ENCODE measurements at places on chromosomes 4 and X.

DNA sequence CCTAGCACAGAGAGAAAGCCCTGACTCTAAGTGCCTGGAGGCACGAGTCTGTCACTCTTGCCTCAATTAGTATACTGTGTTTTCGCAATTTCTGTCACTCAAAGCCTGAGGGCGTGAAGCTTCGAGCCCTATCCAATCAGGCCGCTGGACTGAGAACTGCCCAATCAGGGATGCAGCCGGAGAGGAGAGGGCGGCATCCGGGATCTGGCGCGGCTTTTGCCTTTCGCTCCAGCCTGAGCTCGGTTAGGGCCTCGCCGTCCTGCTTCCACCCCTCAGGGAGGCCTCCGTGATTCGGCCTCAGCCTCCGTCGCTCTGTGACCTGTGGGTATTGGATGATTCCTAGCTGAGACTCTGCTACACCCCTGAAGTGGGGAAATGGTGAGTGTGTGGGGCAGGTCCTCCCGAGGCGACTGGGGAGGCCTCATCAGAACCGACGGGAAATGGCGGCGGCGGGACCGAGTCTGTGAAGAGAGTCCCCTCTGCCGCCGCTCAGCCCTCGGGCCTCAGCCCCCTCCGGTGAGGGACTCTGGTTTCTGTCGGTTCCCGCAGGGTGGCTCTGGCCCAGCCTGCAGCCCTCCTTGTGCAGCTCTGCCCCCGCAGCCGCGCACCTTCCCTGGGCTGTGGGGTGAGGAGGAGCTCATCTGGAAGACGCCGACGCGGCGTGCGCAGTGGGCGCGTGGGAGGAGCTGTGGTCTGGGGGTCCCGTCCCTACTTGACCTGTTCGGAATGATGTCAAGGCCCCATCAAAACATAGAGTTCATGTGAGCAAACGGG, 48.5 kb downstream of the ZNF141 start:
- no peak for DNase-seq

- no peak for DNase-seq
These were observed 16.1 kb downstream of the MSMO1 start for GRCh38 chr4:165343353-165344191.

- no peak for DNase-seq
These were observed 34.5 kb downstream of the LINC00632 start for GRCh38 chrX:140744085-140744484.

- DNase-seq: no peak
These were observed at the start of gene SOWAHB for GRCh38 chr4:76897536-76898384. Gene SOWAHB, minus strand, starts transcription at chr4:76898144. Its CDS starts 295 bp downstream, at chr4:76897849.

DNA sequence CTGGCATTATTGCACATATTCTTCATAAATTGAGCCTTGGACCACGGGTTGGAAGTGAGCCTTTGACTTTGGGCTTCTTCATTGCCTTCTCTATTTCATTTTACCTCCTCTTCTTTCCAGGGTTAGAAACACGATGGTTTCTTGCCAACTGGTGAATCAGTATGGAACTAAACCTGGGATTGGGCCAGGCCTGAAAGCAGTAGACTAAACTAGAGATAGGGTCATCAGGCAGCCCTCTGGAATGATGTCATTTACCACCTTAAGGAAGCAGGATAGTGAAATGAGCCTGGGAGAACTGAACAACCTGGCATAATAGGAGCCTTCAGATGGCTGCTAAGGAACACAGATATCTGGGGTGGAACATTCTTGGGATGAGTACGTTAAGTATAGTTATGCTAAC, 67.5 kb upstream of the ATP8A1 start:
- no peak for DNase-seq

GRCh38 chr4:153466081-153466948, at the start of gene TMEM131L:
Gene TMEM131L, plus strand, starts transcription at chr4:153466360. Its CDS starts 38 bp downstream, at chr4:153466398.
- DNase-seq: peak; percentile 63

DNA sequence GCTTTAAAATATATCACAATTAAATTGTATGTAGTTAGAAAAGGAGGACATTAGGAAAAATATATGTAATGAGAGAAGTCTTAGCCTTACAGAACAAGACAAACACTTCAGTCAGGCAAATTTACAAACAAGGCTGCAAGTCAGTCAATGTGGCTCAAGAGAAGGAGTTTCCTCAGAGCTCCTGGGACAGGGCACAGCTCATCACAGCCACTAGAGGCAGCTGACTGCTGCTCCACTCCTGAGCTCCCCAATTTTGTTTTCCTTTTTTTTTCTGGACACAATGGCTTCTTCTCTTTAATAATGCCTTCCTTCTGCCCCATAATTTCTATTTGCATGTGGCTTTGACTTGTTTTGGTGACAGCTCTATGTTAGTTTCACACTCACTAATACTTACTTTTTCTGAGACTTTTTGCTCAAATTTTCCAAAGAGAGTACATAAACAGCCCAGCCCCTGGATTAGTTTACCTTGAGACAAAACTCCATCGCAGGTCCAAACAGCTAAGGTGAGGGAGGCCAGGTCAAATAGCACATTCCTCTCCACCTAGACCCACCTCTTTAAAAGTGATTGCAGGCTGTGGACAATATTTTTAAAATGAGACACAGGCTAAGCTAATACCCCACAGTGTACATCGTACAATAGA, 850.4 kb upstream of the FRG1 start:
- no peak for DNase-seq

DNA sequence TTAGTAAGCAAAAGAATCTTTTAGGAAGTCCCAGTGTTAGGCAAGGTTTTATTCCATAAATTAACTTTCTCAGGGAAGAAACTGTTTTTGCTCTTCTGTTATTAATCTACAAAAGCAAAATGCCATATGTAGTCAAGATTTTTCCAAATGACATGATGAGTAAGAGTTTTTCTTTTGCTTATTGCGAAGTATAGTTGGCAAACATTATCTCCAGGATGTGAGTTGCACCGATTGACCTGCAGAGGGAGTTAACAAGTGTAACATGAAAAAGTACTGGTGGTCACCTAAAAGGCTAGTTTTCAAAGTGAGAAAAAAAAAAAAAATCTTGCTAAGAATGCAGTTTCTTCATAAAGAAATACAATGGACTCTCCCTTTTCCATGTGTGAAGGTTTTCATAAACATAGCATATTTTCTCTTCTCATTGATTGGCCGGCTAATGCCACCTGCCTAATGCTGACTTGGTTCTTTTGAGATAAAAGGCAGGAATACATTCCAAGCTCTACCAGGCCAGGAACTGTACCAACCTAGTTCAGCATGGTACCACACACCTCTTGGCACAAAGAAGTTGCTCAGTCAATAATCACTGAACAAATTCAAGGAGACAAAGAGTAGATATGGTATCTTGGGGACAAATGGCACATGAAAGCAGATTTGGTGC, 100.2 kb downstream of the LNX1 start:
- no peak for DNase-seq

GRCh38 chr4:121050300-121050699, 22.0 kb downstream of the NDNF start:
- no peak for DNase-seq

- DNase-seq: no peak
These were observed 119.1 kb downstream of the TEX13A start for GRCh38 chrX:105101378-105101777.

- peak; percentile 3 for DNase-seq
These were observed 544.0 kb upstream of the AMOT start for GRCh38 chrX:113384628-113385027.

DNA sequence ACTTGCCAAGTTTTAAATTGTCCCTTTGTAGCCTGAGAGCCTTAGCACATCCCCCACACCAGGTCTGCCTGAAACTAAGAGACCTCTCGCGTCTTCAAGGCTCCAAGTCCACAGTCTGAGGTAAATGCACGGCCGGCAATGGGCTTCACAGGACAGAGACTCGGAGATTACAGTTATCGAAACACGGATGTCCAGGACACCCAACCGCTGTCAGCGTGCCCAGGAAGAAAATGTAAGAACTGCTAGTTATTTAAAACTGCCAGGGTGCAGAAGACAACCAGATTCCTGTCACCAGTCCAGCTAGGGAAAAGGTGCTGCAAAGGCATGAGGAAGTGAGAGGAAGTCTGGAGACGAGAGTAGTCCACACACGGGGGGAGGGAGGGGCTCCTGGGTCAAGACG, 28.9 kb downstream of the ZNF827 start:
- DNase-seq: no peak

GRCh38 chrX:149521438-149521837, 16.3 kb upstream of the IDS start:
- no peak for DNase-seq

DNA sequence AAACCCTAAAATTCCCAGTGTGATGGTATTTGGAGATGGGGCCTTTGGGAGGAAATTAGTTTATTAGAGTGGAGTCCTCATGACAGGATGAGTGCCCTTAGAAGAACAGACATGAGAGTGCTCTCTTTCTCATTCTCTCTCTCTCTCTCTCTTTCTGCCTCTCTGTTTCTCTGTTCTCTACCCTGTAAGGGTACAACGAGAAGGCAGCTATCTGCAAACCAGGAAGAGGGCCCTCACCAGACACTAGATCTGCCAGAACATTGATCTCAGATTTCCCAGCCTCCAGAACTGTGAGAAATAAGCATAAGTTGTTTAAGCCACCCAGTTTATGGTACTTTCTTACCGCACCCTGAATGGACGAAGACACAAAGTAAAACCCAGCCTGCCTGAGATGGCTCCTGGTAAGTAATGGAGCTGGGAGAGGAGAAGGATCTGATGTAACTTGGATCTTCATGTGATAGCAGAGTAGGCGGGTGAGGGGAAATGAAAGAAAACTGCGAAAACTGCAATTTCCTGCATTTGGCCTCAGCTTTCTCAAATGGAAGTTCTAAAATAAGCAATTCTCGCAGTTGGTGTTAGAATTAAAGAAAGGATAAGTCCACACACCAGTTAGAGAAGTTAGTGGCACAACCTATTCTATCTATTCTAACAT, 8.7 kb upstream of the CDS1 start:
- DNase-seq: no peak

- no peak for DNase-seq
These were observed 49.7 kb downstream of the RASL11B start for GRCh38 chr4:52911684-52912294.

DNA sequence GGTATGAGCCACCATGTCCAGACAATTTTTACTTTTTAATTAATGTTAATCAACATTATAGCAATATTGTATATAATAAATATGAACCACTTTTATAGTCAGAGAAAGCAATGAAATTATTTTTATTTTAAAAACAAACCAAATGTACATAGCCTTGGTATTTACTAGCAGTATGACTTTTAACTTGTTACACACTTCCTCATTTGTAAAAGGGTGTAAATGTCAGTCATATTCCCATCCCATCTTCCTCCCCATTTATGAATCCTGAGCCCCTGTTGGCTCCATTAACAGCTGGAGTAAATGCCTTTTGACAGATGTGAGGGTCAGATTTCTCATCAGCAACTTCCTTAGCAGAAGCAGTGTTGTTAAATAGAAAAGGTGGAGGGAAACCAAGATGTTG, 179.6 kb upstream of the SPRY1 start:
- DNase-seq: no peak

- no peak for DNase-seq
These were observed 895.5 kb upstream of the EPHA5 start for GRCh38 chr4:66565801-66566200.

GRCh38 chr4:136992032-136992431, 540.3 kb downstream of the PCDH18 start:
- DNase-seq: no peak

DNA sequence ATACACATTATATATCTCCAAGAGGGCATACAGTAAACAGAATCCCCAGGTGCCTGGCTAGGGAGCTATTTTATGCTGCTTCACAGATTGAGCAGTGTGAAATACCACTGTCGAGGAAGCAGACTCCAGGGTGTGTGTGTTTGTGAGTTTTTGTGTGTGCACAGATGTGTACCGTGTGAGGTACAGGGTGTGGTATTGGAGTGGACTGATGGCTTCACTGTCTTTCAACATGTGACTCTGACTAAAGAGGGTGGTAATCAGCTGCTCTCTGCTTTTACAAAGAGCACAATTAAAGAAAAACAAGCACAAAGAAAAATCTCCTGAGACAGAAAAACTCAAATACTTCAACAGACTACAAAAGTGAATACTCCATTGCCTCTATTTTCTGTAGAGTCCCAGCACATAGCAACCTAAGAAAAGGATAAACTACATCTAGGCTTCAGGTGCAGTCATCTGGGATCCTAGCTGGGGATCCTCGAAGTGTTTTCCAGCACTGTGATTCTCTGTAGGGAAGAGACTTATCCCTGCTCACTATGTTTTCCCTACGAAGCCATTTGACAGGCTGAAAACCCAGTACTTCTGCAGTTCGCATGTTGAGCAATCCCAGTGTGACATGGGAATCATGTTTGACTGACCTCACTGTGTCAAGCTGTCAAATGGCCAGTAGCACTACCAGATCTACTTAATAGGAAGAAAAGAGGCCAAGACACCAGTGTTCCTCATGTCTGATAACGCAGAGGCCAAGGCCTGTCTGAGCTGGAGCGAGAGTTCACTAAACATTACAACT, 100.3 kb downstream of the CDS1 start:
- DNase-seq: no peak

DNA sequence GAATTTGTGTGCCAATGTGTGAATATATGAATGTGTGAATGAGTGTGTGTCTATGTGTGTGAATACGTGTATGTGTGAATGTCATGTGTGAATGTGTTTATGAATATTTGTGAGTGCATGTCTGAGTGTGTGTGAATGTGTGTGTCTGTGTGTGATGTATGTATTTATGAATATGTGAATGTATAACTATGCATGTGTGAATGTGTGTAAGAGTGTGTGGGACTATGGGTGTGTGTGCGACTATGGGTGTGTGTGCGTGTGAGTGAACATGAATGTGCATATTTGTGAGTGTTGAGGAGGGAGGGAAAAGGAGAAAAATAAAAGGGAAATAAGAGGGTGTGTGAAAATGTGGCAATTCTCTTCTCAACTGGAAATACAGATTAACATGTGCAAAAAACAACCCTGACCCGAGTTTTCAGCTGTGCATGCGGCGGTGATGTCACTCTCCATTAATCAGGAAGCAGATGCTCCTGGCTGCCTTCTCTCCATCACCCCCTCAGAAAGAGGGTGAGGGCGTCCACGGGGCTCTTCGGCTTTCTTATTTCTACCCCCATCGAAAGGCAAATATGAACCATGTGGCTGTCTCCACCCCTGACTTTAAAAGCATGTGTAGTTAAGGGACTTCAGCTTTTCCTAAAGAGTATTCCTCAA, 219.8 kb downstream of the MAML3 start:
- no peak for DNase-seq

DNA sequence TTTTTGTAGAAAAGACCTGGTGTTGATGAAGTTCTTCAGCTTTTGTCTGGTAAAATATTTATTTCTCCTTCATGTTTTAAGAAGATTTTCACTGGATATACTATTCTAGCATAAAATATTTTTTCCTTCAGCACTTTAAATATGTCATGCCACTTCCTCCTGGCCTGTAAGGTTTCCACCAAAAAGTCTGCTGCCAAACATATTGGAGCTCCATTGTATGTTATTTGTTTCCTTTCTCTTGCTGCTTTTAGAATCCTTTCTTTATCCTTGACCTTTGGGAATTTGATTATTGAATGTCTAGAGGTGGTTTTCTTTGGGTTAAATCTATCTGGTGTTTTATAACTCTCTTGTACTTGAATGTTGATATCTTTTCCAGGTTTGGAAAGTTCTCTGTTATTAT, 35.6 kb upstream of the NMU start:
- no peak for DNase-seq

DNA sequence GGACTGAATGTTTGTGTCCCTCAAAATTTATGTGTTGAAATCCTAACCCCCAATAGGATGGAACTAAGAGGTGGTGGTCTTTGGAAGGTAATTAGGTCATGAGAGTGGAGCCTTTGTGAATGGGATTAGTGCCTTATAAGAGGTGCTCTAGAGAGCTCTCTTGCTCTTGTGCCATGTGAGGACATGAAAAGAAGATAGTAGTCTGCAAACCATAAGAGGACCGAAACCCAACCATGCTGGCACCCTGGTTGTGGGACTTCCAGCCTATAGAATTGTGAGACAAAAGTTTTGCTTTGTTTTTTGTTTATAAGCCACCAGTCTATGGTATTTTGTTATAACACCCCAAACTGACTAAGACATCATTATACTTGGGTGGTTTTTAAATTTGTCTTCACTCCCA, 417.1 kb downstream of the ANKRD50 start:
- no peak for DNase-seq

Measured in anterior cingulate cortex (tissue), 58 donors.